H9 (cell line): ENCODE measurements at places on chromosomes 13 and 19.

DNA sequence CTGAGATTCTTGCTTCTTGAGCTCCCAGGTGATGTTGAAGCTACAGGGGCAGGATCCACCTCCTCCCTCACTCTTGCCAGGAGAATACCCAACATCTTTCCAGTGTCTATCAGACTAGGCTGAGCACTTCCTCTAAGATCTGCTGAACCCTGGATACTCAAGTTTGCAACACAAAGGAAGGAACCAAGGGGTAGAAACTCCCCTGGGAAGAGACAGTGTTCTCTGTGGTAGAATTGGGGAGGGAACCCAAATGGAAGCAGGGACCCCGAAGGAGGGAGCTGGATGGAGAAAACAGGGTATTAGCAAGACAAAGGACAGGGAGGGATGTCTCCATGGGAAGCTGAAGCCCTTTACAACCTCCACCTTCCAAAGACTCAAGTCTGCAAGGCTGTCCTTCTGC lies 117.6 kb downstream of the DNAJC15 start:
- DNase-seq, result no peak

- no peak for DNase-seq
Measured at GRCh38 chr19:46297700-46298478, 1.0 kb downstream of the HIF3A start.

DNA sequence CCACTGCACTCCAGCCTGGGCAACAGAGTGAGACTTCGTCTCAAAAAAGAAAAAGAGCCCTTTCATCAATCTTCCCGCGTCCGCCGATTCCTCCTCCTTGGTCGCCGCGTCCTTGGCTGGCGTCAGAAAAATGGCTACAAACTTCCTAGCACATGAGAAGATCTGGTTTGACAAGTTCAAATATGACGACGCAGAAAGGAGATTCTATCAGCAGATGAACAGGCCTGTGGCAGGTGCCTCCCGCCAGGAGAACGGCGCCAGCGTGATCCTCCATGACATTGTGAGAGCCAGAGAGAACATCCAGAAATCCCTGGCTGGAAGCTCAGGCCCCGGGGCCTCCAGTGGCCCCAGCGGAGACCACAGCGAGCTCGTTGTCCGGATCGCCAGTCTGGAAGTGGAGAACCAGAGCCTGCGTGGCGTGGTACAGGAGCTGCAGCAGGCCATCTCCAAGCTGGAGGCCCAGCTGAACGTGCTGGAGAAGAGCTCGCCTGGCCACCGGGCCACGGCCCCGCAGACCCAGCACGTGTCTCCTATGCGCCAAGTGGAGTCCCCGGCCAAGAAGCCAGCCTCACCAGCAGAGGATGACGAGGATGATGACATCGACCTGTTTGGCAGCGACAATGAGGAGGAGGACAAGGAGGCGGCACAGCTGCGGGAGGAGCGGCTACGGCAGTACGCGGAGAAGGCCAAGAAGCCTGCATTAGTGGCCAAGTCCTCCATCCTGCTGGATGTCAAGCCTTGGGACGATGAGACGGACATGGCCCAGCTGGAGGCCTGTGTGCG lies 2.1 kb upstream of the MISP3 start:
- DNase-seq, result no peak

- DNase-seq, result no peak
Measured at GRCh38 chr19:6532244-6532999, 1.6 kb downstream of the TNFSF9 start.

DNA sequence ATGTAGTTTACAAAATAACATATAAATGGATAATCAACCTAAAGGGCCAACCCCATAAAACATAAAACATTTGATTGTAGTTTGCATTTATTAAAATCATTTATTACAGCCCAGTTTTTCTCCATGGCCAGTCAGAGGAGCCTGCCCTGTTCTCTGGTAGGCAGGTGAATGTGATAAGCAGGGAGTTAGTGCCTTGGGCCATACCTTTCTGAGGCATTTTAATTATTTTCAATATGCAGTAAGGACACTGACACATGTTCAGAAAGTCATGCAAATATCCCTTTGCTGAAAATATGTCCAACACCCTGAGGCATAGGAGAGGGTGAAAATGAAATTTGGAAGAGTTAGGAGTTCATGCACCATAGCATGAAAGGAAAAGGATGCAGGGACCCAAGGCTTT lies 242.6 kb upstream of the EDNRB start:
- DNase-seq, result no peak

DNA sequence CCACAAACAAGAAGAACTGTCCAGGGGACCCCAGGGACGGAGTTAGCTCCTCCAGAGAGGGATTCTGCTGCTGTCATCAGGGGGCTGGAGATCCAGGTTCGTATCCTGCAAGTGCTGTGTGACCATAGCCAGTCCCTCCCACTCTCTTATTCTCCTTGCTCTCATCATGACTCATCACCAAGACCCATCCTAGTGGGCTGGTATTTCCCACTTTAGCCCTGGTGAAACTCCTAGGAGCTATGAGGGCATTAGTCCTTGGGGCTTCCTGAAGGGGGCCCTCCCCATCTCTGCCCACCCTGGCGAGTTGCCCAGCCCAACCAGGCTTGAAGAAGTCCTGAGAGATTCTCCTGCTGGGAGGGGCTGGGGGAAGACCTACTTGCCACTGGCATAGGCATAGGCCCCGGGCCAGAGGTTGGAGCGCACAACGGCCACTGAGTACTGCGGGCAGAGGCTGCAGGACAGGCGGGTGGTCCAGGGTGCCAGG lies 7.5 kb upstream of the DMWD start:
- no peak for DNase-seq

GRCh38 chr13:51523082-51523518 lies 61.2 kb upstream of the WDFY2 start:
- DNase-seq, result no peak

DNA sequence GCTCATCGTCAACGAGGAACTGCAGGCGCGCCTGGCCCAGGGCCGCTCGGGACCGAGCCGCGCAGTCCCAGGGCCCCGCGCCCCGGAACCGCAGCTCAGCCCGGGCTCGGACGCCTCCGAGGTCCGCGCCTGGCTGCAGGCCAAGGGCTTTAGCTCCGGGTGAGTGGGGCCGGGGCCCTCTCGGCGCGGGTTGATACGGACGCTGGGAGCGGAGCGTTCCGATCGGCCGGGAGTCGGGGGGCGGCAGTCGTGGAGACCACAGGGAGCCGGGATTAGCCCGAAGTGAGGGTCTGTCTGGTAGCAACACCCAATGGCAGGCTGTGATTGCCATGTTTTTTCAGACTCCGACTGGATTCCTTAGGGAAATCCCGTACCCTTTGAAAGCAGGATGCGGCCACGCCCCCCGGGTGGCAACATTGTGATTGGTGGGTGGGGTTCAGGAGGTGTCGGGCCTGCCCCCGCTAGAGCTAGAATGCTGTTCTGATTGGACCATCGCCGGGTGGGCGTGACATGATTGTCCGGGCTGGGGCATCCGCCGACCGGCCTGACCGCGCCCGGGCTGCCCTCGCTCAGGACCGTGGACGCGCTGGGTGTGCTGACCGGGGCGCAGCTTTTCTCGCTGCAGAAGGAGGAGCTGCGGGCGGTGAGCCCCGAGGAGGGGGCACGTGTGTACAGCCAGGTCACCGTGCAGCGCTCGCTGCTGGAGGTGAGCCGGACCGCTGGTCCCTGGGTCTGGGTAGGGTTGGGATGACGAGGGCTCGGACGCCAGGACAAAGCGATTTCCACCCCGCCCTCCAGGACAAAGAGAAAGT lies 11.3 kb downstream of the EPS8L1 start:
- peak; percentile 98 for DNase-seq

DNA sequence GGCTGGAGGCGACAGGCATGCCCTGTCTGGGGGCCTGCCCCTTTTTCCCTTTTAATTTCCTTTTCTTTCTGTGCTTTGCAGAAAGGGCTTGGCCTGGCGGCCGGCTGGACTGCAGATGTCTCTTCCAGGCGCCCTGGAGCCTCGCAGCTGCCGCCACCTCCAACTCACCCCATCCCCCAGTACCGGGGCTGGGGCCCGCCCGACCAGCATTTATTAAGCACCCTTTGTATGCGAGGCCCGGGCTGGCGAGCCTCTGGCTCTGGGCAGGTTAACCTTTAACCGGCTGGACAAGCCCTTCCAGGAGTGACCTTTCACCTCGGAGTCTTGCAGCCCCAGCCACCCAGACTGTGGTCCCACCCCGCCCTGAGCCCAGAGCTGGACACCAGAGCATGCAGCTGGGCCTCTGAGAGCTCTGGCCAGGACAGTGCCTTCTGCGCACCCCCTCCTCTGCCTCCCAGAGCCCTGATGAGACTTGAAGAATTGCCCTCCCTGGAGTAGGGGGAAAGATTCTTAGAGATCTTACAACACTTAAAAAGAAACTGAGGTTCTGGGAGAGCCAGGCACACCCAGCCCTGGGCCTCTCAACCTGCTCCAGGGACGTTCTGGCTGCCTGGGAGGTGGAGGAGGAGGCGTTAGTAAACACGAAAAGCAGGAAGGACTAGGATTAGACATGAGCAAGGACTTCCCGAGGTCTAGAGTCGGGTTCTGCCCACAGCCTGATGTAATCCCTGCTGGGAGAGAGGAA lies 1.1 kb upstream of the NR2F6 start:
- DNase-seq, result no peak

DNA sequence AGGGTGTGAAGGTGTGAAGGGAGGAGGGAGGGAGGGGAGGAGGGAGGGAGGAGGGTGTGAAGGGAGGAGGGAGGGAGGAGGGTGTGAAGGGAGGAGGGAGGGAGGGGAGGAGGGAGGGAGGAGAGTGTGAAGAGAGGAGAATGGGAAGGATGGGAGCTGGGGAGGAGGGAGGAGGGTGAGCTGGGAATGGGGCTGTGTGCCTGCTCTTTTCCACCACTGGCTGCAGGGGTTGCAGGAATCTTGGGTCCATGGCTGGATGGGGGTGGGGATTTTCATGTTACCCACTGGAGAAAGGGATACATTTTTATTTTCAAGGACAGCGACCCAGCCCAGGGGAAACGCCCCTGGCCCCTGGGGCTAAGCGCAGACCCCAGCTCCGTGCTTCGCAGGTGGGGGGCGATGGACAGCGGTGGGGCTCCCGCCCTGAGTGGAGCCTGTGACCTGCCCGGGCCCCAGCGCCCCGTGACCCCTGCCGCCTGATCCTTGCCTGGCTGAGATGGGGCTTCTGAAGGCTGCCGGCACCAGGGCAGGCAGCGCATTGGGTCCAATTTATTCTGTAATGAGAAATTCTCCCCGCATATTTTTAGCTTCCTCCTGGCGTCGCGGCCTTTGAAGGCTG lies 3.0 kb upstream of the EFNA2 start:
- no peak for DNase-seq

DNA sequence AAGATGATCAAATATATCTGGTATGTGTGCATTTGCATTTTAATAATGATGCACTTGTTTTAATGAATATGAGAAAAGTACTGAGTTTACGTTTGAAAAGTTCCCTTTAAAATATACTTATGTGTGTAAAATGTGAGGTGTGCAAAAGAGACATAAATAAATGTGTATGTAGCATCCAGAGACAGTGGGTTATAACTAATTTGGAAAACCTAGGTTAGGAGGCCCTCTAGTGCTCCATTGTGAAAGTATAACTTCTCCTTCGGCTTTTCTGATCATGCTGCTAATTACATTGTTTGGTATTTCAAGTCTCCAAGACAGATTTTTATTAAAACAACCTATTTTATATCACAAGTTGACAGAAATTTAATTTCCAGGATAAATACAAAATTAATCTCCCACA lies 30.1 kb downstream of the SCEL start:
- no peak for DNase-seq

- DNase-seq, result no peak
Measured at GRCh38 chr13:23723471-23723870, 153.3 kb downstream of the TNFRSF19 start.

DNA sequence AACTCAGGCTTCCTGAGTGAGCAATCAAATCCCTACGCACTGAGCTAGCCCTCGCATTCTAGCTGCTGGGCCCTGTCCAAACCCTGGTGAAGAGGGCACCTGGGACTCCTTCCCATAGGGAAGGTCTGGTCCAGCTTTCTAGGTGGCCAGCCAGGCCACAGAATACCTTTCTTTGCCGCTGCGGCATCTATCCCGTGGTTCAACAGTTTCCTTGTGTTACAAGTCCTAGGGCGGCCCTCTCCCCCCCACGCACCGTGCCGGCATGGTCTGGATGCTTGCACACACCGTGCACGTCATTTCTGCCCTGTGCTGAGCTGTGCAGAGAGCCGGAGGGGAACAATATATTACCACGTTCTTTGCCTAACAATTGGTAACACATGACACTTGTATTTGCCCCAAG lies 164.6 kb upstream of the TSHZ3 start:
- DNase-seq, result no peak

- DNase-seq, result no peak
Measured at GRCh38 chr13:85719749-85720148, 79.5 kb downstream of the SLITRK6 start.

DNA sequence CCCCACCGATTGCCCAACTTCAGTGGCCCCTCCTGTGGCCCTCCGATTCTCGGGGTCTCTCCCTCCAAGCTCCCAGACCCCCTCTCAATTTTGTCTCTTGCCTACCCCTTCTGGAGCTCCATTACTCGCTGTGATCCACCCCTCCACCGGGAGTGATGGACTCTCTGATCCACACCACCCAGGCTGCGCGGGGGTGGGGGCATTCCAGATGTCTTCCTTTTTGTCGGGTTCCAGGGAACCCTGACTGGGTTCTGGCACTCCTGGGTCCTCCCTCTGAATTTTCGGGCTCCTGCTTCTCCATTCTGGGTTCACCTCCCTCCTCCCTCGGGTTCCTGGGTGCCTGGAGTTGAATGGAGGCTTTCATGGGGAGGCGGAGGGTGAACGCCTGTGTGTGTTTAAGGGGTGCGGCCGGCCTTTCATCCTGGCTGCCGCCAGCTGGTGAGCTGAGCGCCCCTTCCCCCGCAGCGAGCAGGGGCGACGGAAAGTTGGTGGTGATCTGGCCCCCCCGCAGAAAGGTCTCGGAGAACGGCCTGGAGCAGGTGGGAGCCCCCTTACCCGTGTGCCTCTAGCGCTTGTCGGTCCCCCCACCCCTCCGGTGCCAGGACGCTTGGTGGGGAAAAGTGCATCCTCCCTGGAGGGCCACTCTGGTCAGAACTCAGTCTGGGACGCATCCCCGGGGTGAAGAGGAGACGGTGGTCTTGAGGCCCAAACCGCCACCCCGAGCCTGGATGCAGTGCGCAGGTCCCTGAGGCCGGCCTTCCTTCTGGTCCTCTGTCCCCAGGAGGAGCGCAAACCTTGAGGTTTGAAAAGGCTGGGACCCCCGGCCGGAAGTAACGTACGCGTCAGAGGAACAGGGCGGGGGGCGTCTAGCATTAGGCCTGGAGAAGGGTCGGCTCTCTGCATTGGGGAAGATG lies 1.6 kb downstream of the MISP3 start:
- no peak for DNase-seq

DNA sequence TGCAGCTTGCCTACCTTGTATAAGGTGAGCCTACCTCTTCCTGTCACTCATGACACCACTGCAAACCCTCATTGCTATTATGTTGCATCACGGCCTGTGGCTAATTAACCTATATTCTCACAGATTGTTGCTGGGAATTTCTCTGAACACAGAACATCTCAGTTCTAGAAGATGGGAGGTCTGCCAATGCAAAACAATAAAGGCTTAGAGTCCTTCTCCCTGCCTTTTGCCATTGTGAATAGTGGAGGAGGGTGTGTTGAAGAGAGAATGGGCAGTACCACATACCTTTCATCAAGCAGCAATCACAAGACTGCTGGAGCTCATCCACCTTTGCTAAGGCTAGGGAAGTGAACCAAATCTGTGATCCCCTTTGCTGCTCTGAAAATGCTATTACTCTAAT lies 34.4 kb downstream of the WDFY2 start:
- DNase-seq, result no peak
